Osteocyte (in vitro differentiated cells): ENCODE measurements at places on chromosomes 11 and 22.
A peak's percentile ranks its signal among the peaks of the same experiment; 100 is the strongest.

GRCh38 chr22:42608136-42608822 lies 6.4 kb downstream of the POLDIP3 start:
- no peak for DNase-seq

- no peak for DNase-seq
Measured at GRCh38 chr22:19717181-19717580, 2.9 kb downstream of the SEPTIN5 start.

GRCh38 chr11:38460896-38461295 lies 1862.9 kb upstream of the RAG2 start:
- DNase-seq, result peak; percentile 91

GRCh38 chr22:24482575-24482974 lies 12.6 kb upstream of the UPB1 start:
- DNase-seq, result no peak

DNA sequence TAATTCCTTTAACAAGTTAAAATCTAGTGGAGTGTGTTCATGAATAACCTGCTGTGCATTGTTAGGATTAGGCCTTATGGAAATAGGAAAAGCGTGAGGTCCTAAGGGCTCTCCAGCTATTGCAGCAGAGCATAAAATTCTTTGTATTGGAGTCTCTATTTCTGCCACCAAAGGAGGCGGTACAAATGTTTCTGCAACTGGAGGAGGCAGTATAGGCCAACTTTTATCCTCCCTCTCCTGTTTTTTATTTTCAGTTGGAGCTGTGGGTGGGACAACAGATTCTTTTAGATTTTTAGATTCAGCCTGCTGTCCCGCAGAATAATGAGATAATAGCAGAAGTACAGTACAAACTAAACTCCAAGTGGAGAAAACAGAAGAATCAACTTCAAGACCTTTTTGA lies 26.2 kb downstream of the OR10A6 start:
- DNase-seq, result no peak

GRCh38 chr11:80816454-80816847 lies 1375.6 kb upstream of the TENM4 start:
- DNase-seq, result no peak

GRCh38 chr11:75191330-75191717 lies 40.4 kb downstream of the SLCO2B1 start:
- no peak for DNase-seq

DNA sequence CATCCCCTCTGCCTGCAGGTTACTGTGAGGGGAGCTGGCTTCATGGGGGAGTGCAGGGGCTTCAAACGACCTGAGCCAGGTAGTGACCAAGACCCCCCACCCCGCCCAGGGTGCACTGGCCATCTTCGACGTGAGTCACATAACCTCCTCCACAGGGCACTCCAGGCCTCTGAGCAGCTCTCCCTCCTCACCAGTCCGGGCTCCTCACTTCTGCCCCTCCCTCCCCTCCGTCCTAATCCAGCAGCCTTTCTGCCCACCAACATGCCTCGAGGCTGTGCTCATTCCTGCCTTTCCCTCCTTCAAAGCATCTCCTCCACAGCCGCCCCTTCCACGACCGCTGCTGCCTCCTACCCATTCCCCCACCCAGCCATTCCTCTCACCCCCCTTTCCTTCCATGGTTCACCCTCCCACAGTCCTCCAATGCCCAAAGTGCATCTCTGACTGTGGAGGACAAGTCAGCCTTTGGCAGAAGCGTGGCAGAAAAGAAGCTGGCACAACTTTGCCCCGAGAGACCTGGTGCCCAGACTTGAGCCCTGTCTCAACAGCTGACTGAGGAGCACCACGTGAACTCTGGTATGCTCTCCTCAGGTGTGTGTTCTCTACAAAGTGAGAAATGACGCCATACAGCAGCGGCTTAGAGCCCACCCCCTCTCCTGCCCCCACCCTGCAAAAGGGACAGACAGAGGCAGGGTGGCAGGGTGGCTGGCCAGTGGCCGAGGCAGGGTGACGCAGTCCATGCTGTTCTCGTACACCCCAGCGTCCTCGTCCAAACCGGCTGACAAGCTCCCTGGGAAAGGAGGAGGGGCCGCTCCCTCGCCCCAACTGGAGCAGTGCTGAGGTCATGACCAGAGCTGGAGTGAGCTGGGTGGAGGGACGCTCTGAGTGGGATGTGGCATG lies 30.4 kb downstream of the OPCML start:
- peak; percentile 80 for DNase-seq

GRCh38 chr11:2234963-2235362 lies 35.4 kb downstream of the ASCL2 start:
- DNase-seq, result peak; percentile 79

DNA sequence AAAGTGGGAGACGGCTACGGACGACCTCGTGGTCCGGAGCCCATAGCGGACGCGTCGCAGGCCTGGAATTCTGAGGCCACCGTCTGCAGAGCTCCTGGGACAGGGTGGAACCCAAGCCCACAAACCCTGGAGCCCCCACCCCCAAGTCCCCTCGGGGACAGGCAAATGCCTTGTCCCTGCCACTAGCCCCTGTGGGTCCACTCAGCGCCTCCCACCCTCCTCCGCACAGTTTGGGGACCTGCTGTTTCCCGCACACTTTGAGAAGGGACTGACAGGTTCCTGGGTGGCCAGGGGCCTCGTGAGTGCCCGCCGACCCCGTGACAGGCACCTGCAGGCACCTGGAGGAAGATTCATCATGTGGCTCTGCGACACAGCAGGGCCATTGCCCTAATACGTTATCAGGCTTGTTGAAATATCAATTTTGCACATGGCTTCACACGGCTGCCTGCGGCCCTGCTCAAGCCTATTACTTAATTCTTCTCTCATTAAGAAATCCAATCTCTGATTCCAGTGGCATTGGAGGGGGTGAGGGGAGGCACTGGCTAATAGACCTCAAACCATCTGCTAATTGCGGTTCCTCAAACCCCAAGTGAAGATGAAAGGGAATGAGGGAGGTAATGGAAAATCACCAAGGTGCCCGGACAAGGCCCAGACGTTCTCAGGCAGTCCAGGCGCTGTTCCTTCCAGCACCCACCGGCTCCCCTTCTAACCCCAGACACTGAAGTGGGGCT lies 672.5 kb downstream of the BRD1 start:
- DNase-seq, result no peak

DNA sequence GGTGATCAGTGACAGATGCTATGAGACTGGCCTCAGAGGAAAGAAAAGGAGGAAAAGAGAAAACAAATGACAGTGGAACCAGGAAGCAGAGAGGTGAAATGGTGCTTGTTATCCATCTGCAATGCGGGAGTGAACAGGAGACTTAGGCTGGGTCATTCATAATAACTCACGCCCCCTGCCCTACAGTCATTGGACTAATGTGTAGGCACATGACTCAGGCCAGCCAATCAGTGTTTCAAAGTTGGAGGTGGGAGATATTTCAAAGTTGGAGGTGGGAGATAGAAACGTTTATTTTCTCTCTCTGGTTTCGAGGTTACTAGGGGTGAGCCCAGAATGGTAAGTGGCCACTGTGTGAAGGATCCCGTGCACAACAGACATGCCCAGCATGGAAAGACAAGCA lies 30.3 kb downstream of the SLC22A6 start:
- DNase-seq, result peak; percentile 40

- DNase-seq, result no peak
Measured at GRCh38 chr22:42536166-42536565, 16.6 kb upstream of the RRP7A start.

DNA sequence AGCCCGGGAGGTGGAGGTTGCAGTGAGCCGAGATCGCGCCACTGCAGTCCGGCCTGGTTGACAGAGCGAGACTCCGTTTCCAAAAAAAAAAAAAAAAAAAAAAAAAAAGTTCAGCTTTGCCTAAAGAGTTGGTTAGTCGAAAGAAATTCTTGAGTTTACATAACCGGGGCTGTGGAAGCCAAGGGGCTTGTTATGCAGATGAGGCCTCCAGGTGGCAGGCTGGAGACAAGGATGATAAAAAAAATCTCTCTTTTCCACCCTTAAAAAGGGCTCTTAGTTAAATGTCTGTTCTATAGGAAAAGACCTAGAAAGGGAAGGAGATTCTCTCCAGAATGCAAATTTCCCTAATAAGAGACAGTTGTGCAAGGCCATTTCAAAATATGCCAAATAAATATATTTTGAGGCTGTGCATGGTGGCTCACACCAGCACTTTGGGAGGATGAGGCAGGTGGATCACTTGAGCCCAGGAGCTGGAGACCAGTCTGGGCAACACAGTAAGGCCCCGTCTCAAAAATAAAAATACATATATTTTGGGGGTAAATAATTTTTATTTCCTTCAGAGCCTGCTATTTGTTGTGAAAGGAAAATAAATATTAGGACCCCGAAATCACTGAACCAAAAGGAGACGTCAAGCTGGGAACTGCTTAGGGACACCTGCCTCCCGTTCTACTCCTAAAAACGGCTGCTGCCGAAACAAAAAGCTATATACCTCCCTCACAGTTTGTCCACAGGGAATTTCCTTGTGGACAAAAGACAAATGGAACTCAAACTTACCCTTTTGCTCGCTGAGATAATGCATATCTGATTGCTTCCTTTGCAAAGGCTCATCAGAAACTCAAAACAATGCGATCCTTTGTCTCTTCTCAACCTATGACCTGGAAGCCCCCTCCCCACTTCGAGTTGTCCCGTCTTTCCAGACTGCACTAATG lies 2.4 kb upstream of the IFITM2 start:
- DNase-seq, result no peak

GRCh38 chr22:30541961-30542810 lies 4.4 kb downstream of the SEC14L6 start:
- no peak for DNase-seq

GRCh38 chr11:134725716-134726639 lies 313.9 kb upstream of the B3GAT1 start:
- DNase-seq, result no peak

- no peak for DNase-seq
Measured at GRCh38 chr11:17526326-17526725, 17.9 kb downstream of the USH1C start.

GRCh38 chr11:69918231-69918937 lies 99.2 kb upstream of the FGF3 start:
- DNase-seq, result no peak

DNA sequence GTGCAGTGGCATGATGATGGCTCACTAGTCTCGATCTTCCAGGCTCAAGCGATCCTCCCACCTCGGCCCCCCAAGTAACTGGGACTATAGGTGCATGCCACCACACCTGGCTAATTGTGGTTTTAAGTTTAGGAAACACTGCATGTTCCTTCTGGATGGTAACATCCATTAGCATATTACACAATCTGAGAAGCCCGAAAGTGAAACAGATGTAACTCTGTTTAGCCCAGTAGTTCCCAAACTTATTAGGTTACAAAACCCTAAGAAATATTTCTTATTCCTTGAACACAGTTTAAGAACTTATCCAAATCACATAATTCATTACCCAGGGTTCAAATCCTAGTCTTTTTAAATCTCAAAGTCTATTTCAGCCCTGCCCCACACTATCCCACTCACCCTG lies 28.3 kb downstream of the POLDIP3 start:
- DNase-seq, result no peak

- no peak for DNase-seq
Measured at GRCh38 chr22:25131198-25131887, 68.3 kb upstream of the CRYBB3 start.

DNA sequence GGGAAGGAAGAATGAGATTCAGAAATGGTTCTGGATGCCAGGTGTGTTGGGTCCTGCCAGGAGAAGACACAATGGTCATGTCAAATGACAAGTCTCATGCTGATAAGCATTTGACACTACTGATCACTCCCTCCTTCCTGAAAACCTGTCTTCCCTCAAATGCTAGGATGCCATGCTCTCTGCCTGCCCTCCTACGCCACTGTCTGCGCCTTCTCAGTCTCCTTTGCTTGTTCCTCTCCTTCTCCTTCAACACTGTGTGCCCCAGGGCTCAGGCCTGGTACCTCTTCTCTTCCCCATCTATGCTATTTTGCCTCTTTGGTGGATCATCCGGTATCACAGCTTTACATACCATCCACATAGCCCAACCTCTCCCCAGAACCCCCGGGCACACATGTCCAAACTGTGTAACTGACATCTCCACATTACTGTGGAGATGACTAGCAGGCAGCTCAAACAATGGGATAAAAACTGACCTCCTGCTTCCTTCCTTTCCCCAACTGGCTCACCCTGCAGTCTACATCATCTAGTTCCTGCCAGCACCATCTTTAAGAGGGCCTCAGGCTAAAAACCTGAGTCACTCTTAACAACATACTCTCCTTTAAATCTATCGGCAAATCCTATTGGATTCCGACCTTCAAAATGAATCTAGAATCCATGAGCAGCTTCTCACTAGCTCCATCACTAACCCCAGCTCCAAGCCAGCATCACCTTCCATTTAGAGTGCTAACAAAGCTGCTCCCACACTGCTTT lies 8.2 kb downstream of the AP1B1 start:
- DNase-seq, result no peak

DNA sequence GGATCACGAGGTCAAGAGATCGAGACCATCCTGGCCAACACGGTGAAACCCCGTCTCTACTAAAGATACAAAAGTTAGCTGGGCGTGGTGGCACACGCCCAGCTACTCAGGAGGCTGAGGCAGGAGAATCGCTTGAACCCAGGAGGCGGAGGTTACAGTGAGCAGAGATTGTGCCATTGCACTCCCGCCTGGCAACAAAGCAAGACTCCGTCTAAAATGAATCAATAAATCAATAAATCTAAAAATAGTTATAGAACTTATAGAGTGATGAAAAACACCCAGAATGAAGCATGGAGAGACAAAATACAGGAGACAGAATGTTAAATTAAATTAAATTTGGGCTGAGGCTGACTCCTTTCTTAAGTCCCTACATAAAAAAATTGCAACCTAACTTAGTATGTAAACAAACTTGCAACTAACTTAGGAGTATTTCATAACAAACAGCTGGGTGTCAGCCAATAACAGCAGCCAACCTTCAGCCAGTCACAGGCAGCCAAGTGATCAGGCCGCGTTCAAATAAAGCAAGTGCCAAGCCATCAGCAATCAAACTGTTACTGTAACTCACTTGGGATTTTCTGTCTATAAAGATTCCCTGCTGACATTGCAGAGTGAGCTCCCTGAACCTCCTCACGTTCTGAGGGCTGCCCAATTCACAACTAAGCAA lies 7.3 kb upstream of the TP53AIP1 start:
- no peak for DNase-seq

- DNase-seq, result peak; percentile 67
Measured at GRCh38 chr11:2468363-2469235, 23.8 kb downstream of the KCNQ1 start.

DNA sequence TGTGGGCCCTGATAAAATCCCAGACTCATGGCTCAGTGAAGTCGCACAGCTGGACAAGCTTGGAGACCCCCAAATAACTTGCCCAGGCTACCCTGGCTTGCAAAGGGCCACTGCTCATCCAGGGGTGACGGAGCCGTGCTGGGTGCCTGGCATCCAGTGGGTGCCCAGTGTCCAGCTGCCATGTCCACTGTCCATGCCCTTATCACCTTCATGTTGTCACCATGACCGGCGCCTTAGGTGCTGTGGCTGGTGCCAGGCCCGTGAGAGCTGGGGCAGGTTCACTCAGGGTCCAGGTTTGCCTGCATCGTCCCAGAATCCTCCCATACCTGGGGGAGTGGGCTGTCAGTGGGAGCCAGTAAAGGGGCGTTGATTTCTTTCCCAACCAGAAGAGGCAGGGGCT lies 57.4 kb downstream of the LRP5 start:
- no peak for DNase-seq

GRCh38 chr11:12674571-12674935 lies 332 bp downstream of the TEAD1 start:
- DNase-seq, result no peak
